ENCODE measurements at places on chromosomes 4 and X.

- no peak for DNase-seq
Observed at GRCh38 chr4:38242101-38242500, 281.9 kb downstream of the PTTG2 start.

GRCh38 chr4:182684796-182685195 is 232.4 kb downstream of the DCTD start:
- no peak for DNase-seq

DNA sequence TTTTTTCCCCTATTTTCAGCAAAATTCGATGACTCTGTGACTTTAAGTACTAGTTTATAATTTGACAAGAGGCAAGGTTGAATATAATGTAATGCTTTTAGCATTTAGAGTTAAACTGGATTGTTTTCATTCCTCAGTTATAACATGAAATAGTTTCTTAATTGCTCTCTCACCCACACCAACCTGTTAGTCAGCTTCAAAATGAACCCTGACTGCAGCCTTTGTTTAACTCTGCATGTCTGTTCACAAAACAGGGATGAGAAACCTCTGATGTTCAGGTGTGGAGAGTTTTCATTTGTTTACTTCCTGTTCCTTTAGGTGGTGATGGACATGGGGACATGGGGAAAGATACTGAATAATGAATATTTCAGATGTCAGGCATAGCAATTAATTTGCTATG is 49.9 kb upstream of the MND1 start:
- DNase-seq = no peak

- no peak for DNase-seq
Observed at GRCh38 chr4:93396272-93396671, 432.3 kb upstream of the ATOH1 start.

- DNase-seq = no peak
Observed at GRCh38 chr4:83889802-83890201, 353.9 kb downstream of the GPAT3 start.

- DNase-seq = no peak
Observed at GRCh38 chr4:118772081-118772766, 63.7 kb downstream of the SEC24D start.

Data from ELF-1 (cell line).